ENCODE measurements at places on chromosomes 3 and 15.

GRCh38 chr15:90000186-90001001, 730 bp upstream of the ZNF710 start:
- DNase-seq, result no peak

GRCh38 chr15:79948761-79949160, 22.2 kb downstream of the BCL2A1 start:
- no peak for DNase-seq

GRCh38 chr15:92502930-92503857, 109.5 kb downstream of the ST8SIA2 start:
- DNase-seq, result no peak

DNA sequence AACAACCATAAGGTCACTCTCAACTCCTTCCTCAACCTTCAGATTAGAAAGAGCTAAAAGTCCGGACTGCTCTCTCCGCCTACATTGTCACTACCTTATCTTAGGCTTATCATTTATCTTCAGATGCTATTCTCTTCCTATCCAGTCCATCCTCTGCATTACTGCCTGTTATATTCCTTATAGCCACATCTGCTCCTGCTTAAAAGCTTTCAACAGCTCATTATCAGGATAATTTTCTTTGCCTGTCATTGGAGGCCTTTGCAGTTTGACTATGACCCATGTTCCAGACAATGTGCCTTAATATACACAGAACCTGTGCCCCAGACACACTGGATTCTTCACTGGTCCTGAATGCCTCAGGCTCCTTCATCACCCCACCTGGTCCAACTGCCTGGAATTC, 184.1 kb upstream of the SETMAR start:
- DNase-seq, result no peak

DNA sequence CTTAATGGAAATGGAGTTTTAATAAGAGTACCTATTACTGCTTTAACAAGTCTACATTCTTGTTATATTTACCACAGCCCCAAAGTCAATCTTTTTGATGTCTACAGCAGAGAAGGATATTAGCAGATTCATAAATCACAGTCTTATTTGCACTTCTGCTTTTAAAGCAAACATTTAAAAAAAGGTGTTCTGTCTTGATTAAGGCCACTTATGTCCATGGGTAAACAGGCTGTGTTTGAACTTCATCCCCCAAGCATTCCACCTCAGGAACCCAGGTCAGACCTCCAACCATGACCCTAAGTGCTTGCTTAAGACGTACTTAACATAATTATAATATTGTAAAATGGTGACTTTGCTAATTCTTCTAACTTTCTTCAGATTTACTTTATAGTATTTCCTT, 113.4 kb downstream of the CMSS1 start:
- no peak for DNase-seq

DNA sequence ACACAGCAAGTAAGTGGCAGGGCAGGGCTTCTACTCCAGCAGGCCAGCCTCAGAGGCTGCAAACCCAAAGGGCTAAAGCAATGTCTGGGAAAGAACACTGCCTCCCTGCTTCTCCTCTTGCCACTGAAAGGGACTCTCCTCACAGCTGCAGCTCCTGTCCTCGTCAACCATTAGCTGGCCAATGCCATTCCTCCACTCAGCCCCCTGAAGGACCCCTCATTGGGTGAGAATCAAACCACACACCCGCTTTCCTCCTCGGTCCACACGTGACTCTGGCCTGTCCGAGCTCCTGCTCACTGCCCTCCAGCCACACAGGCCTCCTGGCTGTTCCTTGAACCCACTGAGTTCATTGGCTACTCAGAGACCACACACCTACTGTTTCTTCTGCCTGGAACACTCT, 253.7 kb upstream of the TLE3 start:
- DNase-seq, result no peak

DNA sequence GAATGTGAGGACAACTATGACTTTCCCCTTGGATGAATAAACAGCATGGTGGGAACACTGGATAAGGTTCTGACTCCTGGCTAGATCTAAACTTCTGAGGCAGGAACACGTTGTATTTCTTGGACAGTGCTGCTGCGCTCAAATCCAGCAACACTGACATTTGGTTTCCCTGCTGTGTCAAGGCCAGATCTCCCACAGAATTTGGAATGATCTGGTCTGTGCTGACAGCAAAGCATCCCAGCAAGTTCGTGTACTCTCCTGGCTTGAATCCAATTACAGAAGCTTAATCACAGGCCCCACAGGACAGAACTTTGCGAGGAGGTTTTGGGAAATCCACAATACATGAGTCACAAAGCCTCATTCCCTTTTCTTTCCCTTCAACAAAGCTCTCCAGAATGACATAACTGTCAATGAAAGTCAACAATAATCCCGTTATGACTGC, 92.5 kb downstream of the ADAMTS9 start:
- no peak for DNase-seq

DNA sequence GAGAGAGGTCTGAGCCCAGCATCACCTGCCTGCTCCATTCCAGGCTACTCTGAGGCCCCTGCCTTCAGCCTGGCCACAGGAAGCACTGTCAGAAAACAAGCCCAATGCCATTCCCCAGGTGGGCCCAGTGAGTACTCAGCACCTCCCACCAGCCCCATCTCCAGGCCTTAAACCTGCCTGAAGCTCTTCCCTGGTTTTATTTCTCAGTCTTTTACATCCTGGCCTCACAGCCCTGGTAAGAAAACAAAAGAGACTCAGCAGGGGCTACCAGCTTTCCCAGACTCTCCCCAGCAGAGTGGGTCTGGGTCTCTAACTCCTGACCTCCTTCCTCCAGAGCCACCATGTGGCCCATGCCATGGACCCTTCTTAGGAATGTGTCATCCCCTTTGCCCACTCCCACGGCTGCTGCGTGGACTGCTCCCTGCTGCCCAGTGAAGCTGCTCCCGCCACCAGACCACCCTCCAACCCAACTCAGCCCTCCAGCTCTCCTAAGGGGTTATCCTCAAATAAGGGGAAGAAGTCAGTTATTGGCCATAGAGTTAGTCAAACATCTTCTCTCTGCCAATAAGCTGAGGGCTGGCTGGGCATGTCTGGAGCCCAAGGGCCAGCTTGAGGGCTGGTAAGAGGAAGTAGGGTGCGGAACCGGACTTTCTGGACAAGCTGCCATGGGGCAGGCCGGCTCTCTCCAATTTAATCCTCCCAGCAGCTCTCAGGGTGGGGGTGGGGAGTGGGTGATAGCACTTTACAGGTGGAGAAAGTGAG, 116.7 kb upstream of the LINGO1 start:
- DNase-seq, result no peak

DNA sequence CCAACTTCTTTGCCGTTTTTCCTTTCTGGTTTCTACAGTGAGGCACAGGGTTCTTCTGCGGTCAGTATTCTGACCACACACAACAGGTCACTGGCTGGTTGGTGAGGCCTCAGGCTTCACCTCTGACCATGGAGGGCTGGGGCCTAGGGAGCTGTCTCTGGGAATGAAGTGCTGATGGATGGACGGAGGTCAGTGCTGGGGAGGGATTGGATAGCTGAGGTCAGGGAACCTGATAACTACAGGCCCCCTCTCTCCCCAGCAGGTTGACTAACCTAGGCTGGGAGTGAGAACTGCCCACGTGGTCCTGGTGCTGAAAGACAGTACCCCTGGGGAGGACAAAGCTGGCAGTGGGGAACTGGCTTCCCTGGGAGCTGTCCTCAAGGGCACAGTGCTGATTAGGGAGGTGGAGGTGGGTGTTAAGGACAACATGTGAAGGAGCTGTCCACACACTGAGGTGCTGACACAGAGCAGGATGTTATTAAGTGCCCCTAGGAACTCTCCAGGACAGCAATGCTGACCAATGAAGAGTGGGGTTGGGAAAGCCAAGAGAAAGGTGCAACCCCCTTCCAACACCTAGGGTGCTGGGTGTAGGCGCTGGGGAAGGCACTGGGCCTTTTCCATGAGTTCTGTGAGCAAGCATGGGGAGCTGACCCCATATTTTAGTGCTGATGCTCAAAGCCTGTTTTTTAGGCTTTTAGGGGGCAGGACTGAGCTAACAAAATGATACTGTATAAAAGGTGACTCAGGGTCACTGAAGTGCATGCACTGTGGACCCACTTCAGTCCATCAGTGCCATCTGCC, 45.2 kb downstream of the ATP2B2 start:
- DNase-seq, result no peak

- no peak for DNase-seq
These were observed 34.8 kb downstream of the B3GALNT1 start for GRCh38 chr3:161070252-161070930.

DNA sequence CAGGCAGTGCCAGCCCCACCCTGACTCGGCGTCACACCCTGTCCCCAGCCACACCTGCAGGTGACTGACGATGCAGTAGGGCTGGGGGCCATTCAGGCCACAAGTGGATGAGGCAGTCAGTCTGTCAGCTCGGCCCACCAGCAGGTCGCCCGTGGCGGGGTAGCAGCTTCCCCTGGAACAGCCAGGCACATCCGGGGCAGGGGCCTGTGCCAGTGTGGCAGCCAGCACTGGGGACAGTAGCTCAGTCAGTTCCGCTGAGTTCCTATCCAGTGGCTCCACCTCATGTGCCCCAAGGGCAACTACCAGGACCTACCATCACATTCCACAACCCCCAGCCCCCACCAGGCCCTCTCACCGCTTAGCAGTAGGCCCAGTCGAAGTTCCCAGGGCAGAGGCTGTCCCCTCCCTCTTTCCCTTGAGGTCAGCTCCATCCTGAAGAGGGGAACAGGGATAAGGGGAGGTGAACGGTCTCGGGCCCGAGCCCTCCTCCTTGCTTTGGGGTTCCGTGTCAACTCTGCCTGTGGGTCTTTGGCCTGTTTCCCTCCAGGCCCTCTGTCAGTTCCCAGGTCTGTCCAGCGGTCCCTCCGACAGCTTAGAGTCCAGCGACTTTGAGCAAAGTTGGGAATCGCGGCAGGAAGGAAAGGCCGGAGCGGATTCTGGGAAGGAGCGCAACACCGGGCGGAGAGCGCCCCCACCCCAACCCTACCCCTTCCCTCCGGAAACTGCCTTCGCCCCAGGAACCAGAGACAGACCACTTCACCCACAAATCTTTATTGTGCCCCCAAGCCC, at the start of gene LAMB2:
Gene LAMB2, minus strand, starts transcription at position 614 of the 789 bp plus-strand sequence. Its CDS starts 183 bp downstream, at position 431.
- DNase-seq, result peak; percentile 46

DNA sequence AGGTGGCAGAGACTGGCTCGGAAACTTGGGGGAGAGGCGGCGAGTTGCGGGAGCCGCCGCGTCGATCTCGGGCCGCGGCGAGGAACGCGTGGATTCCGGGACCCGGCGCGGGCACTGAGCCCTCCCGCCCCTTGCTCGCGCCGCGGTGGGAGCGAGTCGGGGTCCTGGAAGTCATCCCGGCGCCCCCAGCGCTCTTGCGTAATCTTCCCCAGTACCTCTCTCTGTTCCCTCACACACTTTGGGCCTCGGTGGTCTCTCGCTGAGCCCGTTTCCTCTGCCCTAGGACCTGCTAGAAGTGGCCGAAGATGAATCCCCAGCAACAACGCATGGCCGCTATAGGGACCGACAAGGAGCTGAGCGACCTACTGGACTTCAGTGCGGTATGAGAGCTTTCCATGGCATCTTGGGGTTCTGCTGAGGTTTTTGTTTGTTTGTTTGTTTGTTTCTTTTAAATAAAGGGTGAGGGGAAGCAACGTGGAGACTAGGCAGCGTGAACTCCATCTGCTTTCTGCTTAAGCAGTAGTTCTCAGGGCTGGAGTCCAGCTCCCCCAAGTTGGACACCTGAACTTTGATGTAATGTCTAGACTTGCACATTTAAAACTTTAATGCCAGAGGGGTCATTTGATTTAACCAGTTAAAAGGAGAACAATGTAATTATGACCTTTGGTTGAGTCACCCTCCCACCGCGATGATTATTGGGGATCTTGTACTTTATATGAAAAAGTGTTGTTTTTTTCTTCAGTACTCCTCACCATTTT, 1.3 kb downstream of the TCF12 start:
- DNase-seq, result no peak

DNA sequence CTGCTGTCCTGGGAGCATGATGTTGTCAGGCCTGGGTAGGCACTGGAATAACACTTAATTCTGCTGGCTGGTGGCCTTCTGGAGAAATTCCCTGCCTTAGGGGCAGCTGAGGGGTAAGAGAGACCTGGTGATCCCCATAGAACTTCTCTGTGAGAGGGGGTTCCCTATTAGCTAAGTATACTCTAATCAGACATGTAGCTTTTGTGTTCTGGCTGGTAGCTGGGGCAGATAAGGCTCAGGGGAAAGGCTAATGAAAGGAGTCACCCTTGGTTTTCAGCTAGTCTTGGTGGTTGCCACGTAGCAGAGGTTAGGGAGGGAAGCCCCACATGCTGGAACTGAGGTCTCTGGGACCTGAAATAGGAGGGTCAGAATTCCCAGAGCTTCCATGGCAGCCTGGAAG, 952 bp upstream of the HDDC3 start:
- DNase-seq, result no peak

DNA sequence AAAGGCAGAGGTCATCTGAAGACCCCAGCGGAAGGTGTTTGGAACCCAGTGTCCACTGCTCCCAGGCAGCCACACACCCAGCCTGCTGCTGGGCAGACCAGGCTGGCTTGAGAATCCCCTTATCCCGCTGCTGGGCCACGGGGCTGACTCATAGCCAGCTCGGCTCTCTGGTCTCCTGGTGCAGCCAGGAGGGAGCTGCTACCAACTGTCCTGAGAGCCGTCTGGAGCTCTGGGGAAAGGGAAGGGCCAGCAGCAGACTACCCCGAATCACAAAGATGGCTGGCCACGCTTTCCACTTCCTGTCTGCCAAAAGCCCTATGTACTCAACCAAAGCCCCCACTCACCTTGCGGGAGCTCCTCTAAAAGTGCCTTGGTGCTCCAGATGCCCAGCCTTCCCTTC, 38.3 kb downstream of the WHAMM start:
- DNase-seq, result no peak

DNA sequence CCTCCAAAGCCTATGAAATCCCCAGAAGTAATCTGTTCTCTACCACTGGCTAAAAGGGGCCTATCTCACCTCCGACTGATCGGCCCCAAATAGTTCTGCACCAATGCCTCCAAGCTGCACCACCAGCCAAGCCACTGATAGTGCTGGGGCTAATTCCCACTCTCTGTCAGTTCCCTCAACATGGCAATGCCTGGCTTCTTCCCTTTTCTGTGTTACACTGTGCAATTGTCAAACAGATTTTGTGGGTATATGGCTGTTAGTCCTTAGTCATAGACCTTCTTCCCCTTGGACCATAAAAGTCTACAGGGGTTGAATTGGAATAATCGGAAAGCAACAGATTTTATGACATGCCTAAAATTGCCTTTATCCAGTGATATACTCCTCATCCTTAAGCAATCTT, 9.3 kb upstream of the UBE2E2 start:
- no peak for DNase-seq

DNA sequence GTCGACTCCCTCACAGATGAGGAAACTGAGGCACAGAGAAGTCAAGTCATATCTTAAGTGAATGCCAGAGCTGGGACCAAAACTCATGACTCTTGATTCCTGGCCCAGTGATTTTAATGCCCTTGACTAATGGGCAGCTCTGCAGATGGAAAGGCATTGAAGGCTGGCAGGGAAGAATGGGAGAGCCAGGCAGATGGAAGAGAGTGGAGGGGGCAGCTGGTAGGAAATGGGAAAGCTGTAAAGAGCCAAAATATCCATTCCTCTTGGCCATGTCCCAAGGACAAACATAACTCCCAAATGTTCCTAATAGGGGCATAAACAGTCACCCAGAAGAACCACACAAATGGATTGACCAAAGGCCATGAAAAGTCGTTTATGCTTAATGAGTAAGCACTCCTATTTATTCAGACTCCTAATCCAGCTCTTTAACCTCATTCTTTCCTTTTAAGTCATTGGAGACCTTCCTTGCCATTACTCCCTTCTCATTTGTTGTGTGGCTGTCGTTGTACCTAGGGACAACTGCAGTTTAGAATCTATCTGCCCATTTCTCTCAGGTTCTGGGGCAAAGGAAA, 330.5 kb upstream of the ROPN1 start:
- DNase-seq, result no peak
